Ovary (tissue), 10 donors: ENCODE measurements at places on chromosomes 6 and 20.

GRCh38 chr6:20565342-20565741, 31.1 kb downstream of the CDKAL1 start:
- no peak overlapping the region for H3K4me3 ChIP-seq
- DNase-seq: no peak
- H3K36me3 ChIP-seq: no peaks in the 10 kb centered on the region
- no peaks in the 10 kb centered on the region for H3K4me1 ChIP-seq
- H3K27me3 ChIP-seq: no peaks in the 10 kb centered on the region

DNA sequence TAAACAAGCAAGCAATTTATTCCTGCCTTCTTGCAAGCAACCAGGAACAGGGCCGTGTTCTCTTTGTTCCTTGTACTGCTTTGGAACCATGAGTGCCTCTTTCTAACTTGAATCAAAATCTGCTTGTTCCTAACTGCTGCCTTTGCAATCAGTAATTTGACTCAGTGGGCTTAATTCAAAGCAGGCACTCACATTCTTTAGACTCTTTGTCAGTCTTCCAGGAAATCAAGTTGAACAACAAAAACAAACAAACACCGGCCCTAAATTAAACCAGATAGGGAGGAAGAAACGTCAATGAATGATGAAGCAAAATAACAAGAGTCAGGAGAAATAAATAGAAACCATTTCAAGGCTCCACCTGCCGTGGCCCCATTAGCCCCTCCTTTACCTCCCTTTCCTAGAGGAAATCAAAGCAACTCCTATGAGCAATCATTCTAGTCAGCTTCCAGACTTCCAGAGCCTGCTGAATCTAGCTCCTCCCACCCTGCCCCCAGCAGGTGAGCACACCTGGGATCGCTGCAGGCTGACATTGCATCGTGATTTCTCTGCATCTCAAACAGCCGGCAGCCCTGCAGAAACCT, 582.2 kb upstream of the FLRT3 start:
- H3K4me1 ChIP-seq: peaks cover 7% of the 10 kb centered on the region
- H3K27ac ChIP-seq: no peak overlapping the region
- no peaks in the 10 kb centered on the region for H3K27me3 ChIP-seq
- DNase-seq: no peak
- no peaks in the 10 kb centered on the region for H3K36me3 ChIP-seq

GRCh38 chr20:25984933-25985332, 288.3 kb upstream of the ZNF337 start:
- no peak overlapping the region for H3K27ac ChIP-seq
- DNase-seq: peak; percentile 69
- H3K36me3 ChIP-seq: no peaks in the 10 kb centered on the region
- H3K4me3 ChIP-seq: peak overlapping the region; percentile 13

DNA sequence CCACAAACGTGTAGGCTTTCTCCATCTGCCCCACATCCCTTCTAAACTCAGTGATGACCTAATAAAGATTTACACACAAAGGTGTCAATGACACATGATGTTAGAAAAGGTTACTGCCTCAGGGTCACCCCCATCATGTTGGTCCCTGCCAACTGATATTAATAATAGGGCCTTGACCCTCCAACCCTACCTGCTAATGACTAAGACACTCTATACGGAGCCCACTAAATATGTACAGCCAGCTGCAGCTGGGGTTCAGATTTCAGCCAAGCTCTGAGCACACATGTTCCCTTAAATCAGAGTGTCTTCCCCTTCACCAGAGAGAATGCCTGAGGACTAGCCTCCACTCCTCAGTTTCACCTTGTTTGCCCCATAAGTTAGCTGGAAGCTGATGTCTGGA, 67.4 kb upstream of the SNRPB2 start:
- no peaks in the 10 kb centered on the region for H3K27me3 ChIP-seq
- DNase-seq: no peak
- H3K27ac ChIP-seq: no peak overlapping the region
- H3K4me1 ChIP-seq: no peaks in the 10 kb centered on the region
- H3K4me3 ChIP-seq: no peak overlapping the region

- no peak overlapping the region for H3K4me3 ChIP-seq
- no peaks in the 10 kb centered on the region for H3K4me1 ChIP-seq
- DNase-seq: no peak
- no peak overlapping the region for H3K27ac ChIP-seq
Measured at GRCh38 chr6:125077453-125077852, 76.1 kb upstream of the TPD52L1 start.

- no peaks in the 10 kb centered on the region for H3K36me3 ChIP-seq
- H3K4me1 ChIP-seq: no peaks in the 10 kb centered on the region
- H3K27ac ChIP-seq: no peak overlapping the region
- no peaks in the 10 kb centered on the region for H3K27me3 ChIP-seq
Measured at GRCh38 chr6:142912125-142912524, 32.9 kb downstream of the HIVEP2 start.

DNA sequence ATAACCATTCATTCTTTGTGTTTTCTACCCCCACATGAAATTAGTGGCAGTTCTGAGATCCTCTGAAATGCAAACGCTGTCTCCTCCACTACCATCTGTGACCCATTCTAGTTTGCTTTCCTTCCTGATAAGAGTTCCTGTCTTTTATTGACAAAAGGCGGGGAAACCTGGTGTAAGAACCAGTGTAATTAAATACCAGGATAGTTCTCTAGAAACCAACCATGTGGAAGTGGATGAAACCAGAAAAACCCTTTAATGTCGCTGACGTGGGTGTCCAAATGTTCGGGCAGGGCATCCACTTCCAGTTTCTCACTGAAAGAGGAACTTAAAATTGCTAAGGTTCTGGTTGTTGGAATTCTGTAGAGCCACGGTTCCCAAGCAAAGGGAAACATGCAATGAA, 79.1 kb downstream of the TNFRSF21 start:
- DNase-seq: no peak
- H3K4me3 ChIP-seq: no peak overlapping the region
- no peak overlapping the region for H3K27ac ChIP-seq

DNA sequence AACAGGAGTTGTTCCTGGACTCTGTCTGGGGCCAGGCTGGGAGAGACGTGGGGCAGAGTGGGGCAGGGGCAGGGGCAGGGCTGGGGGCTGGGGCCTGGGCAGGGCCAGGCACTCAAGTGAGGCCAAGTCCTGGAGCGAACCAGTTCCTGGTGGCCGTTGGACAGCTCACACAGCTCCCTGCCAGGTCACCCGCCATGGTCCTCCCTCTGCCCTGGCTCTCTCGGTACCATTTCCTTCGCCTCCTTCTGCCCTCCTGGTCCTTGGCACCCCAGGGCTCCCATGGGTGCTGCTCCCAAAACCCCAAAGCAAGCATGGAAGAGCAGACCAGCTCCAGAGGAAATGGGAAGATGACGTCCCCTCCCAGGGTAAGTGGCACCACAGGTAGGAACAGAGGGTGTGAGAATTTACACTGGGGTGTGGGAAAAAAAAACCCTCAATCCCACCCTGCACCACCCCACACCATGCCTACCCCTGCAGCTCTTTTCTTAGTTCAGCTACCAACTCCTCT, at the start of gene MCCD1:
Gene MCCD1, plus strand, starts transcription at position 142 of the 508 bp plus-strand sequence. Its CDS starts 53 bp downstream, at position 195.
- no peak within 1 kb of the TSS for H3K27ac ChIP-seq
- peaks cover 3% of the 10 kb centered on the region for H3K4me1 ChIP-seq
- no peaks in the 10 kb centered on the region for H3K36me3 ChIP-seq
- H3K4me3 ChIP-seq: no peak within 1 kb of the TSS

GRCh38 chr6:110654096-110654820, 161.0 kb downstream of the CDK19 start:
- no peak for DNase-seq
- peaks cover 2% of the 10 kb centered on the region for H3K4me1 ChIP-seq
- H3K4me3 ChIP-seq: no peak overlapping the region
- H3K27ac ChIP-seq: no peak overlapping the region
- no peaks in the 10 kb centered on the region for H3K36me3 ChIP-seq
- no peaks in the 10 kb centered on the region for H3K27me3 ChIP-seq

DNA sequence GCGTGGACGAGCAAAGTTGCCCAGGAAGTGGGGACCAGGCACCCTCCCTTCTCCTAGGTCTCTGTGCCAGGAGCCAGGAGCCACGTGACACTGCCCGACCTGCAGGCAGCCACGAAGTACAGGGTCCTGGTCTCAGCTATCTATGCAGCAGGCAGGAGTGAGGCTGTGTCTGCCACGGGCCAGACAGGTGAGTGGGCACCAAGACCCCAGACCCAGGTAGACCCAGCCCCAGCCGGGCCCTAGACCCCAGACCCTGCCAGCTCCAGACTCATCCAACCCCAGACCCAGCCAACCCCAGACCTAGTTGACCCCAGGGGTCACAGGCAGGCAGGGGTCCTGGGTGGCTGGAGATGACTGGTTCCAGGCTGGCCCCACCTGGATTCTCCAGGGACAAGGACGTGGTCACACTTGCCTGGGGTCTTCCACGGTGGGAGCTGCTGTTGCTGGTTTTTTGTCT, 21.1 kb downstream of the COL20A1 start:
- H3K4me3 ChIP-seq: no peak overlapping the region
- no peak for DNase-seq
- no peak overlapping the region for H3K27ac ChIP-seq
- H3K36me3 ChIP-seq: no peaks in the 10 kb centered on the region
- no peaks in the 10 kb centered on the region for H3K4me1 ChIP-seq

GRCh38 chr6:107801173-107801886, 22.8 kb downstream of the SCML4 start:
- H3K4me1 ChIP-seq: no peaks in the 10 kb centered on the region
- H3K4me3 ChIP-seq: no peak overlapping the region
- DNase-seq: no peak
- no peak overlapping the region for H3K27ac ChIP-seq
- H3K36me3 ChIP-seq: no peaks in the 10 kb centered on the region

GRCh38 chr6:4380881-4381281, 245.5 kb upstream of the ECI2 start:
- H3K4me1 ChIP-seq: no peaks in the 10 kb centered on the region
- H3K27me3 ChIP-seq: no peaks in the 10 kb centered on the region
- no peak overlapping the region for H3K27ac ChIP-seq
- no peak overlapping the region for H3K4me3 ChIP-seq

GRCh38 chr6:107633680-107634323, 143.9 kb downstream of the SOBP start:
- H3K27me3 ChIP-seq: no peaks in the 10 kb centered on the region
- no peak overlapping the region for H3K4me3 ChIP-seq
- DNase-seq: no peak

GRCh38 chr6:137834508-137834907, 32.6 kb upstream of the TNFAIP3 start:
- no peaks in the 10 kb centered on the region for H3K27me3 ChIP-seq
- H3K4me1 ChIP-seq: no peaks in the 10 kb centered on the region
- no peak overlapping the region for H3K4me3 ChIP-seq
- no peak overlapping the region for H3K27ac ChIP-seq
- no peaks in the 10 kb centered on the region for H3K36me3 ChIP-seq

DNA sequence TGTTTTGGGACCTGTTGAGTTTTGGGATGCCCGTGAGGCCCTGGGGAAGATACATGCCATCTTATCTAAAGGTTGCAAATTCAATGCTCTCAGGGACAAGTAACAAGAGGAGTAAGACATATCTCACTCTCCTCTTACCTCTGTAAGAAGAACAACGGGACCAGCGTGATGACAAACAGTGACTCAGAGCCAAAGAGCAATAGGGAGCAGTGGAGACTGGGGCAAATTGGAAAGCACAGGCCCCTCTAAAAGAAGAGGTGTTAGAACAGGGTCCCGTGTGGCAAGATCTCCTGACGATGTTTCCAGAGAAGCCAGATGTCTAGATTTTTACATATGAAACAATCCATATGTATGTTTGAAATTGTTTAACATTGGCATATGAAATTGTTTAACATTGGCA, 11.6 kb downstream of the TP53RK start:
- H3K27ac ChIP-seq: no peak overlapping the region
- H3K4me1 ChIP-seq: peaks cover 3% of the 10 kb centered on the region
- no peak for DNase-seq

GRCh38 chr6:85127168-85127498, 322.8 kb upstream of the NT5E start:
- H3K4me1 ChIP-seq: no peaks in the 10 kb centered on the region
- no peaks in the 10 kb centered on the region for H3K36me3 ChIP-seq
- no peak overlapping the region for H3K27ac ChIP-seq
- no peak overlapping the region for H3K4me3 ChIP-seq

- DNase-seq: no peak
- H3K27ac ChIP-seq: no peak overlapping the region
- H3K36me3 ChIP-seq: no peaks in the 10 kb centered on the region
- no peaks in the 10 kb centered on the region for H3K4me1 ChIP-seq
Measured at GRCh38 chr6:132673376-132674094, 14.6 kb upstream of the TAAR1 start.

GRCh38 chr20:44481719-44482416, 6.2 kb downstream of the TTPAL start:
- no peaks in the 10 kb centered on the region for H3K4me1 ChIP-seq
- no peaks in the 10 kb centered on the region for H3K27me3 ChIP-seq

DNA sequence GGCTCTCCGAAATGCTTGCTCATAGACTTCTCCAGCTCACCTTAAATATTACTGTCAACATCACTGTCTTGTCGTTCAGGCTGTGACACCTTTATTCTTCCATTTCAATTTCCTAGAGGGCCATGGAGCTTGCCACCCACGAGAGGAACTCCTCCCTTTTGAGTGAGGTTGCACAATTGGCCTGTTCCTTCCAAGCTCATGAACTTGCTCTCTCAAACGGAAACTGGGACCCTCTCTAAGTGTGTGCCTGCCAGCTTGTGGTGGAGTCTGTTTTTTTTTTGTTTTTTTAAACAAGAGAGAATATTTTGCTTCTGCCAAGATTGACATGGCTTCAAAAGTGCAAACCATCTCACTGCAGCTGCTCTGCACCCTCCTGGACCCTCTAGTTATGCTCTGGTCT, 19.3 kb upstream of the IYD start:
- H3K4me3 ChIP-seq: no peak overlapping the region
- DNase-seq: no peak
- no peaks in the 10 kb centered on the region for H3K36me3 ChIP-seq
- no peaks in the 10 kb centered on the region for H3K4me1 ChIP-seq
- H3K27me3 ChIP-seq: no peaks in the 10 kb centered on the region

DNA sequence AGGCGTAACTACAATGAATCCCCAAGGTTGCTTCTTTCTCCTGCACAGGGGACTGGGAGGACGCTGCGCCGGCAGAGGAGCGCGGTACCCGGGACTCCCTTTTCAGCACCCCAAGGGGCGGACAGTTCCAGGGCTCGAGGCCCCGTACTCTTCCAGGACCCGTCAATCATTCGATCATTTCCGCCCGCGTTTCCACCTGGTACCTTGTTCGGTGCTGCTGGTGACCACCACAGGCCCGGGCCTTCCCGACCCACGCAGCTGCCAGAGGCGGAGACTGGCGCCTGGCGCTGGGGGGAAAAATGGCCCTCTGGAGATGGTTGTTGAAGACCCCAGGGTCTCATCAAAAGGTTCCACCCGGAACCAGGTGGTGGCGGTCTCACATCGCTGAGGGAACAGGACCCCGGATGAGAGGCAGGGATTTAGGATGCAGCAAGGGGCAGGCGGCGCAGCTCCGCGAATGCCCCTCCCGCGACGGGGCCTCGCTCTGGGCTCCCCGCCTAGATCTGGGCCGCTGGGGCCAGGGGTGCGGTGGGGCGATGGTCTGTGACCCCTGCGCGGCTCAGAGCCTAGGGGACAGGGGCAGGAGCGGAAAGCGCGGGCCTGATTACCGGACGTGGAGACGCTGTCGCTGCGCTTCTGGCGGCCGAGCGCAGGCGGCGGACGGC, 744 bp downstream of the VSX1 start:
- H3K4me3 ChIP-seq: no peak overlapping the region
- no peaks in the 10 kb centered on the region for H3K36me3 ChIP-seq
- H3K27ac ChIP-seq: no peak overlapping the region
- H3K27me3 ChIP-seq: no peaks in the 10 kb centered on the region

GRCh38 chr6:109686566-109687265, 4.3 kb downstream of the AK9 start:
- no peaks in the 10 kb centered on the region for H3K27me3 ChIP-seq
- no peaks in the 10 kb centered on the region for H3K36me3 ChIP-seq
- no peak overlapping the region for H3K4me3 ChIP-seq

- H3K36me3 ChIP-seq: no peaks in the 10 kb centered on the region
- no peak for DNase-seq
- H3K4me1 ChIP-seq: no peaks in the 10 kb centered on the region
- no peak overlapping the region for H3K27ac ChIP-seq
Measured at GRCh38 chr6:91718198-91718597, 1131.3 kb upstream of the MAP3K7 start.
